ENCODE measurements at places on chromosomes 3 and 15.

DNA sequence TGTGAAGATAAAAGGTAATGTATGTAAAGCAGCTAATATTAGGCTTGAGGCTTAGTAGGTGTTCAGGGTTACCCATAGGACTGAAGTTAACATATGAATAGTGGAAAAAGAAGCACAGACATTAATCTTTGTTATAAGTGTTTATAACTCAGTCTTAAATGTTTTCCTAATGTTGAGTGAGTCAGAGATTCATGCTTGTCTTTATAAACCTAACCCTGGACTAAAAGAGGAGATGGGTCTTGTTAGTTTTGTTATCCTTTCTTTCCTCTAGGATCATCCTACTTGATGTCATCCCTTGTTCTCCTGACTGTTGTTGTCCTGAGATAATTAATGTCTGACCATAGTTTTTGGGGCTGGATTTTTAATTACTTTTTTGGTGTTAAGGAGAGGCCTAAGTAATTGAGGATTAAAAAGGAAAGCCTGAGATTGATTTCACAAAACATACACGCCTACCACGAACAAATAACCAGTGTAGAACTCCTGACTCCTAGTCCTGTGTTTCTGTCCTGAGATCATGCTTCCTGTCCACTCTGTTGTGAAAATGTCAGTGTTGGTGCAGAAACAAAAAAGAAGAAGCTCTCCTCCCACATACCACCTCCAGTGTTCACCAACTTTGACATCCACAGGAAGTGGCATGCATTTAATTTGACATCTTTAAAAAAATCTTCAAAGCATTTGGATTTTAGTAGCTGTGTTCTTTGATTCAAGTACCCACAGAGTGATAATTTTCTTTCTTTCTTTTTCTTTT lies 8.4 kb downstream of the MITF start:
- peak; percentile 88 for DNase-seq

DNA sequence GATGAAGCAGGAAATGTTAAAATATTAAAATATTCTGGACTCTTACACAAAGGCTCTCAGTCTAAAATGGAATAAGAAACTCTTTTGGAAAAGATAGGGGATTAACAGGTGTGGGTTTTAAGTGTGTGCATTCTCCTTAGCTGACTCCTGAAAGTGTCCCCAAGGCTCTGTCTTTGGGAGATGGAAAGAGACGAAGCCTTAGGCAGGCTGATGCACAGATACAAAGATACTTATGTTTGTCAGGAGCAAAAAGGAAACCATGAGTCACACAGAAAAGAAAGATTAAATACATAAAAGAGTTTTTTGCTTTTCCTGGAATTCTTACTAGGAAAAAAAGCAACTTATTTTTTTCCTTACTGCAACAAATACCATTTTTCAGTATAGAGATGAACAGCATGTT lies 23.8 kb upstream of the ABI3BP start:
- no peak for DNase-seq

- DNase-seq = no peak
These were observed 706 bp downstream of the DVL3 start for GRCh38 chr3:184155644-184156521.

DNA sequence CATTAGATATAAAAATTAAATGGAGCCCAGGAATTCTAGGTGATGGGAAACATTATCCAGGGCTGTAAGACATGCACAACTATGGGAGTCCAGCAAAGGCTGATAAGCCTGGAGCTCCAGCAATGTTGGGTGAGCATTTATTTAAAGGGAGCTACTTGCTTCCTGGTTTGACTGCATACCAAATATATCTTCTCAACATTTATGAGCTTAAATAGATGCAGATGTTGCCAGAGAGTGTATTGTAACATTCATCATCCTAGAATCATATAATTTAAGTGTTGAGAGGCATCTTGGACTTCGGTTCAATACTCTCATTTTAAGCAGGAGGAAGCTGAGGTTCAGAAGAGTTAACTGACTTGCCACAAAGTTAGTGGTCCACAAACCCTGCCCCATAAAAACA lies 12.2 kb upstream of the POLR2M start:
- no peak for DNase-seq

- DNase-seq = no peak
These were observed 61.0 kb downstream of the WNT7A start for GRCh38 chr3:13818919-13819318.

- DNase-seq = no peak
These were observed 180.7 kb upstream of the SYNPR start for GRCh38 chr3:63097396-63097795.

GRCh38 chr3:34683851-34684250 lies 885.4 kb downstream of the PDCD6IP start:
- DNase-seq = peak; percentile 10

DNA sequence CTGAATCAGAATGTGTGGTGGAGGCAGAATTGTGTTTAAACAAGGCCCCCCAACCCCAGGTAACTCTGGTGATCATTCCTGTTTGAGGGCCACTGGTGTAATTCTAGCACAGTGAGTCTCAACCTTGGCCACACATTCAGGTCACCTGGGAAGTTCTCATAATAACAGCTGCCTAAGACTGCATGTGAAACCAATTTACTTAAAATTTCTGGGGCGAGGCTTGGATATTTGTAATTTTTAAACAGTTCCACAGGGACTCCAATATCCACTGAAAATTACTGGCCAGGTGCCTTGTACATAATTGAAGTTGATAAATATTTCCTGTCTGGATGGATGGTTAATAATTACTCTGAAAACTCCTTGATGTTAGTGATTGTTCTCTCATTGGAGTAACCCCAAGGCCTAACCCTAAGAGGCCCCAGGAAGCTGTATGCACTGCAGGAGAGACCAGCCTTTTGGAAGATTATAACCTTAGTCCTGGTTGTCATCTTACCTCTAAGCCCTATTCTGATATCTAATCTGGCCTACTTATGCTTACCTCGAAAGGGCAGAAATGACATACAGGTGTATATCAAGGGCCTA lies 25.7 kb upstream of the EPHB1 start:
- DNase-seq = no peak

DNA sequence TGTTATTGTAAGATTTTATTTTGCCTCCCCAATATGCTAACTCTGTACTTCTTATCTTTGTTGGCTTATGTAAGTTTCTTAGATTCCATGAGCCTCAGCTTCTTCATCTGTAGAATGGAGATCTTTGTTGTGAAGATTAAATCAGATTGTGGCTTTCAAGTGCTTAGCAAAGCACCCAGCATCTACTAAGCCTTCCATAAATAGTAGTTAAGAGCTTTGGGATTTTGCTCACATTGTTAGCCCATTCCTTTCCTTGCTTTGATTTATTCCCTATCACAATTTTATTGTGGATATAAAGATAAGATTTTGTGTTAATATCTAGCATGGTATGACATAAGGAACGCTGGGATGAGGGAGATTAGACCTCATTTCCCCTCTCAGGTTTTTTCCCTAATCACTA lies 501.4 kb downstream of the PYDC2 start:
- no peak for DNase-seq

- DNase-seq = no peak
These were observed 63.4 kb downstream of the LRIG1 start for GRCh38 chr3:66437341-66437929.

DNA sequence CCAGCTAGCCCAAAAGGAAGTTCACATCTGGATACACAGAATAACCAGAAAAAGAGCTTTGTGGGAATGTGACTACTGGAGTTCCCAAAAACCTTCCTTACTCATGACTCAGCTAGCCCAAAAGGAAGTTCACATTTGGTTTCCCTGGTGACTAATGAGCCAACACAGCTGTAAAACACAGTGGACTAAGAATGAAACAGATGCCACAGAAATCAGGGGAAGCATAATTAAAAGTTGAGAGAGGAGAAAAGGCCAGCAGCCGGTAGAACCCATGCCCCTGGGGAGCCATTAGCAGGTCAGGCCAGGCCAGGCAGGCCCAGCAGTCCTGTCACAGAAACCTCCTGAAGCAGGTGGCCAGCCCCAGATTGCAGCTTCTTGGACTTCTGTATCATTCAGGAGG lies 130.3 kb downstream of the GHSR start:
- peak; percentile 87 for DNase-seq

DNA sequence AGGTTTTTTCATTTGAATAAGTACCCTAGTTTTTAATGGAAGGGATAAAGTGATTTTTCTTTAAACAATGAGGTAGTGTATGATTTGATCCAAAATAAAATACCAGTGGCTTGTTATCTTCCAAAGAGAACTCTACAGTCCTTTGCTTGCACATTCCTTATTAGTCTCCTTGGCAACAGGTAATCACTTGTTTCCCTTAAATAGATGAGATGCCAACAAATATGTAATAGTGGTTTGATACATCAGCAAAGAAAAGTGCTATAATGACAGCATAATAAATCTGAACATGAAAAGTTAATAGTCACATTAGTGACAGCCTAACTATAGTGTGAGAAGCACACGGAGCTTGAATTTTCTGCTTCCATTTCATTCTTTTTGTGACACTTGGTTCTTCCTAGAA lies 360.2 kb downstream of the ZNF385D start:
- no peak for DNase-seq

DNA sequence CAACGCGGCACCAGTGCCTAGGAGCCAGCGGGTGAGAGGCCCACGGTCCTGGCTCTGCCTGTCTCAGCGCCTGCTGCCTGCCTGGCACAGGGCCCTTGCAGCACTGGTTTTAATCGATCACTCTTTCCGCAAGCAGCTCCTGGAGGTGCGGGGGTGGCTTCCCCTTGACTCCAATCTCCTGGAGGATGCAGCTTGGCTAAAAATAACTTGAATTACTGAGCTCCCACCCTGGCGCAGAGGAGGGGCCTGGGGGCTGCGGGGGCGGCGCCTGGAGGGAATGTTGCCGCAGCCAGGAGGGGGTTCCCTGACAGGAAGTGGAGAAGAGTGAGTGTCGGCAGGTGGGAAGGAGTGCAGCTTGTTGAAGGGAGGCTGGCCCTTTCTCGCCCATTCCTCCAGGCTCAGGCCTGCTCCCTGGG lies 9.9 kb upstream of the RPL29 start:
- DNase-seq = no peak

DNA sequence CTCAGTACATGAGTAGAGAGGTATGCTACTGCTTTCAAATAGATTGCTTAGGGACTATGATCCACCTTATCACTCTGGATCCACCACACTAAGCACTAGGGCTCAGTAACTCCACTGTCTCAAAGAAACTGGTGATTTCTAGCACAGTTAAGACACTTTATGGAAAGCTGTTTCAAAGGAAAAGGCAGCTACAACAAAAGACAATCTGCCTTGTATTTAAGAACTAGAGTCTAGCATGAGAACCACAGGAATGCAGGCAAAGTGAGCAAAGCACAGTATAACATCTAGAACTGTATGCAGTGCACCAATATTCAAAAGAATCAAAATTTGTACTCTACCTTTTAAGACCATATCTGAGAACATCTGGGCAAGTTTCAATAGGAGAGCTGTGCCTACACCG lies 17.9 kb downstream of the TFRC start:
- no peak for DNase-seq

DNA sequence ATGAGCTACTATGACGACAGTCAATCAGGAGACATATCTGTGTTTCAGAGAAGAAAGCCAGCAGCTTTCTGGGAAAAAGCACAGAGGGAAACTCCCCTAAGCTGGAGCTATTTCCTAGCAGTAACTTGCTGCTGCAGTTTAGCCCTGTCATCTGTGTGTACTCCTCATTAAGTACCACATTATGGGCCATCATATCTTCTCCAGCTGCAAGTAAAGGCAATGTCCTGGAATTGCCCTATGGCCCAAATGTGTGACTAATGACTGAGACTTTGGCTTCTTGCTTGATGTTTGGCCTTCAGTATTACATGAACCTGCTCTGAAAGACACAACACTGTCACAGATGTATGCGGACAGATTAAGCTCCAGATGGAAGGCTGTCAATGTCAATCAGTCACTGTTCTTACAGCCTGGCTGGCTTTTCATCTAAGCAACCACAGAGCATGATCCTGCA lies 190.8 kb downstream of the FHIT start:
- no peak for DNase-seq

DNA sequence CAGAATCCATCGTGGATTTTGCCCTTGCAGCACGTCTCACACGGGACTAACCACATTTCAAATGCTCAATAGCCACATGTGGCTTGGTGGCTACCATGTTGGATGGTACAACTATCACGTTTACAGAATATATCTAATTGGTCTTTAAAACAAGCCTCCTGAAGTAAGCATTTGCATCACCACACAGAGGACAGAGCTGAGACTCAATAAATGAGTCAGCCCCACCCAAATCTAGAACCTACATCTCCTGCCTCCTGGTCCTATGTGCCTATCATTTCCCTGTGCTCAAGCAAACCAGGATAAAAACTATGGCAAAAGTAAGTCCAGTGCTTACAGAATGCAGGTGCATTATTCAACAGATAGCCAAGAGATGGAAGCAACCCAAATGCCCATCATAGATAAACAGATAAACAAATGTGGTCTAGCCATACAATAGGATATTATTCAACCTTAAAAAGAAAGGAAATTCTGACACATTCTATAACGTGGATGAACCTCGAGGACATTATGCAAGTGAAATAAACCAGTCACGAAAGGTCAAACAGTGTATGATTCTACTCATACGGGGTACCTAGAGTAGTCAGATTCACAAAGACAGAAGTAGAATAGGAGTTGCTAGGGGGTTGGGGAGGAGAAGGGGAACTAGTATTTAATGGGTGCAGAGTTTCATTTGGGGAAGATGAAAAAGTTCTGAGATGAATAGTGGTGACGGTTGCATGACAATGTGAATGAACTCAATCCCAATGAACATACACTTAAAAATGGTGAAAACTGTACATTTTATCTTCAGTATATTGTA lies 43.9 kb downstream of the SRGAP3 start:
- DNase-seq = peak; percentile 3

Measured in inflammatory macrophage treated with lipopolysaccharide for 1 hour (primary cell).